Hematopoietic multipotent progenitor cell treated with erythropoietin and hydrocortisone succinate and interleukin-3 and kit ligand, for 8 days (in vitro differentiated cells): ENCODE measurements at places on chromosomes 3 and 15.

DNA sequence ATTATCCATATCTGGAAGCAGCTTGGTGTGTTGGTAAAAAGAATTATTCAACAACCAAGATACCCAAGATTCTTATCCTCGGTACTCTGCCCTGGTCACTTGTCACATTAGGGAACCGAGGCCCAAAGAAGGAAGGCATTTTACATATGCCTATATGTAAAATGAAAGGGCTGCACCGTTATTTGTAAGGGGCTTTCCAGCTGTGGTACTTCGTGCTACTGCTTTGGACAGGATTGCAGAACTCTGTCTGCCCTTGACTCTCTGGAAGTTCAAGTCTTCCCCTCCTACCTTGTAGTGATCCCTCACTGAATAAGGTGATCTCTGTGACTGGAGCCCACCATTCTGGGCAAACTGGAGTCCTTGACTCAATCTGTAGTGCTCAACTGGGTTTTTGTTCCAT lies 198.9 kb upstream of the TOPAZ1 start:
- DNase-seq = no peak

- DNase-seq = no peak
These were observed 17.6 kb downstream of the GALK2 start for GRCh38 chr15:49187549-49188245.

GRCh38 chr3:178545337-178545736 lies 9.1 kb downstream of the KCNMB2 start:
- DNase-seq = no peak

DNA sequence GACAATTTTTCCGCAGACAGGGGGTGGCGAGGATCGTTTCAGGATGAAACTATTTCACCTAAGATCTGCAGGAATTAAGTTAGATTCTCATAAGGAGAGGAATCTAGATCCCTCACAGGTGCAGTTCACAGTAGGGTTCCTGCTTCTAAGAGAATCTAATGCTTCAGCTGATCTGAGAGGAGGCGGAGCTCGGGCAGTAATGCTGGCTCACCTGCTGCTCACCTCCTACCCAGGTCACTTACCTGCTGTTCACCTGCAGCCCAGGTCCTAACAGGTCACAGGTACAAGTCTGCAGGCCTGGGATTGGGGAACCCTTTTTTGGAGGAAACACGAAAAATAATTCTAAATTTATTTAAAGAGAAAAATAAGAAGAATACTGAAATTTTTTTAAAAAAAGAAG lies 406.8 kb downstream of the MCTP2 start:
- no peak for DNase-seq

DNA sequence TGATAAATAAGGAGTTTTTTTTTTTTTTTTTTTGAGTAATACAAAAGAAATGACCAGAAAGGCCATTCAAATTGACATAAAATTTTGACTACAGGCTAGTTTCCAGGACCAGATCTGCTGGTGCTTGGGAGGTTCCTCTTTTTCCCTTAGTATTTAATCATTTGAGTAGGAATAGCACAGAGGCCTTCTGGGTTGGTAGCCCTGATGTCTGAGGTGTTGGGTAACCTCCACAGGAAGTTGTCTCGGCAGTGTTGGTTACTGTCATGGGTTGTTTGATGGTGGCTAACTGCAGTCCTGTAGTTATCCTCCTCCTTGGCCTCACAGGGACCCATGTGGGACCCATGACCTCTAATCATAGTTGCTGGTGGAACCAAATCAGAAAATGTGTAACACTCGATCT lies 91.1 kb downstream of the USP13 start:
- DNase-seq = no peak

- DNase-seq = no peak
These were observed 101.2 kb upstream of the RGMA start for GRCh38 chr15:93190238-93190637.

DNA sequence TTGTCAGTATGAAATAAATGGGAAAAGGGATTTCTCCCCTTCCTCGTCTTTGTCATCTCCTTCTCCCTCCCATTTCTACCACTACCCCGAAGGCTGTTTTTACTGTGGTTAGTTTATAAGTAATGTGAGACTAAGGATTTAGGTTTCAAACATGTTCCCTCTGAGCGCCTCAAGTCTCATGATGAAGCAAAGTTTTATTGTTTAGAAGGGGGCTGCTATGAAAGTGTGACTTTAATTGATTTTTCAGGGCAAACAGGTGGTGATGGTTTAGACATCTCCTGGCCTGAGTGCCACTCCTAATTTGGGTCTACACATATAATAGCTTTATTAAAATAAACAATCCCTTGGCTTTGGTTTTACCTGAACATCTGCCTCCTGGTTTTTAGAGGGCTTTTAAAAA lies 185.5 kb downstream of the MCTP2 start:
- no peak for DNase-seq

- DNase-seq = no peak
These were observed 41.1 kb upstream of the MYZAP start for GRCh38 chr15:57550640-57551039.

GRCh38 chr15:38781196-38781595 lies 216.6 kb upstream of the RASGRP1 start:
- no peak for DNase-seq

- no peak for DNase-seq
These were observed 124.1 kb upstream of the HES1 start for GRCh38 chr3:194011807-194012206.

DNA sequence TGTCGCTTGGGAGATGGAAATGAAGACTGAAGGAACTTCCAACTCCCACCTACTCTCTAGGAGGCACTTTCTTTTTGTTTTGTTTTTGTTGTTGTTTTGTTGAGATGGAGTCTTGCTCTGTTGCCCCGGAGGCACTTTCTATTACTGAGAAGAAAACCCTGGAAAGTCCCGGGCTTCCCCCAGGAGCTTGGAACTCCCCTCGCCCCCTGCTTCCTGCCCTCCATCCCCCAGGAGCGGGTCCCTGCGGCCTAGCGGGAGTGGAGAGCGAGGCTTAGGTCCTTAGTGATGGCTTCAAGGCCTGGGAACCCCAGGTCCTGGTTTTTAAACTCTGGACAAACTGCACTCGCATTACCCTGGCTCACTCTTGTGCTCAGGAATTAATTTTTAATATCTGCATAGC lies 195.7 kb downstream of the OCA2 start:
- DNase-seq = no peak

DNA sequence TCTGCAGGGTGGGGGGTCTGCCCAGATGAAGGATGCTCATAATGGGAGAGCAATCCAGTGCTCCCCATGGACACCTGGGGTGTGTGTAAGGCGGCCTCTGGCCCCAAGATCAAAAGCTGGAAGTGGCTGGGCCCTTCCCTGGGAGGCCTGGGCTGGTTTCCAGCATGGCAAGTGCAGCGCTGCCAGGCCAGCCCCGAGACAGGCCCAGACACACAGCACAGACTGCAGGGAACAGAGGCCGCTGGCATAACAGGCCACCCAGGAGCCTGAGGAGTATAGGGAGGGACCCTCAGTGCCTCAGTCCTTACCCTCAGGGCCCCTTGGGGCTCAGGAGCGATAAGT lies 10.0 kb downstream of the ITPKA start:
- no peak for DNase-seq

DNA sequence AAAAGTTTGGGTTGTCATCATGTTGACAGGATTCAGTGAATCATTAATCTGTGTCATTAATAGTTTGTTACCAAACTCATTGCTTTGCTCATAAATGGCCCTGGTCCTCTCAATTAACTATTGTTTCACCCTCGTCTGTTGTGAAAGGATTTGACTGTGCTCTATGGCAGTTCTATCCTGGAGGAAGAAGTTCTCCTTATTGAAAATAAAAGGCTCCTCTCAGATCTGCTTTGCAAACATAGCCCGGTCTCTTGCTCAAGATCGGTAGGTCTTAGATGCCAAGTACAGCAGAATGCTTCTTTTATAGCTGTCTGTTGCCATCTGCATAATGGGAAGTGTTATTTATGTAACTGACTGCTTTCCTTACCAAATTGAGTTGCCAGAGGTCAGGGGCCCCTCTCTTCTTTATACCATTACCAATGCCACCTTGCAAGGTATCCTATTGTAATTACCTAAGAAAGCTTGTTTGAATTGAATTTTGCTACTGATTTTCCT lies 146.5 kb downstream of the EBLN2 start:
- no peak for DNase-seq

- DNase-seq = no peak
These were observed 39.9 kb downstream of the PLCH1 start for GRCh38 chr3:155704771-155705559.

- DNase-seq = no peak
These were observed 4.6 kb upstream of the SKIL start for GRCh38 chr3:170352936-170353335.

DNA sequence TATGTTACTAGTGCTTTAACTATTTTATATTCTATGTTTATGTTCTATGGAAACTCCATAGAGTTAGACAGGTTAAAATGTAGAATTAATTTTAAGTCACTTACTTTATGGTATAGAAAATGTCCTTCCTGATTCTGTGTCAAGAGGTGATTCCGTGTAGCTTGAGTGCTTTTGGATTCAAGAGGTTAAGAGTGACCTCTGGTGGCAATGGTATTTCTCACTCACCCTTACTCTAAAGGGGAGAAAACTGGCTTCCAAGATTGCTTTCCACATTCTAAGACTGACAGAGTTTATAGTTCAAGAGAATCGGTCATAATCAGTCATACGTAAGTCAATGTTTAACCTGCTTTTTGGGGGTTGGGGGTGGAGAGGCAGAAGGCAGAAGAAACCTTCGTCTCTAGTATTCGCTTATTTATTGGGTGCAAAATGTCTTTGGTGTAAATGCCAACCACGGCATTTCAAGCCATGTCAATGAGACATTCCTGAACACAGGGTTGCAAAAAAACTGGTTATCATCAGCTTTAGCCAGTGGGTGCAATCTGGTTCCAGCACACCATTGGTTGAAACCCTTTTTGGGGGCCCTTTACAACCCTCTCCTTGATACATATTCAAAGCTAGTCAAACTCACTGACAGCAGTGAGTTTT lies 92.0 kb upstream of the VGLL3 start:
- peak; percentile 70 for DNase-seq

DNA sequence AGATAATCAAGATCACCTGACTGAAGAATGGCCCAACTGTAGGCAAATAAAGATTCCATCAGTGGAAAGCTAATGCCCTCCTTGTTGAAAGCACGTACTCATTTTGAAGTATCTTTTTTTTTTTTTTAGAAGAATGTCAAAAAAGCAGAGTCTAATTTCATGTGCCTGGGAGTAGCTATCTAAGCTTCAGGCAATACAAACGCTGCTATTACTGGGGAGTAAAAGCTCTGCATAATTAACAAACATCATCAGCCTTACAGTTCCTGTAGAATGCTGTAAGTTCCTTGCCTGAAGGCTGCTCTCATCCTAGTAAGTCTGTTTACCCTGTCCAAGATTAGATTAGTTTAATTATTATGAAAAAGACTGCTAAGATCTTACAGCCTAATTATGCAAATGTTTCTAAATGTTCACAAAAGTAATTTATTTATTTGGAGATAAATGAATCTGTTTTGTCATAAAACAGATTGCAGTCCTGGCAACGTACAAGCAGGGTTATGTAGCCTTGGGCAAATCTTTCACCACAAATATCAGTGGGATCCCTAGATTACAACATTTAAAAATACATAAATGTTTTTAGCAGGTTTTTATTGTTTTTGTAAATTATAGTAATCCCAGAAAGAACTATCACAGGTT lies 451.3 kb upstream of the AGTR1 start:
- DNase-seq = no peak

DNA sequence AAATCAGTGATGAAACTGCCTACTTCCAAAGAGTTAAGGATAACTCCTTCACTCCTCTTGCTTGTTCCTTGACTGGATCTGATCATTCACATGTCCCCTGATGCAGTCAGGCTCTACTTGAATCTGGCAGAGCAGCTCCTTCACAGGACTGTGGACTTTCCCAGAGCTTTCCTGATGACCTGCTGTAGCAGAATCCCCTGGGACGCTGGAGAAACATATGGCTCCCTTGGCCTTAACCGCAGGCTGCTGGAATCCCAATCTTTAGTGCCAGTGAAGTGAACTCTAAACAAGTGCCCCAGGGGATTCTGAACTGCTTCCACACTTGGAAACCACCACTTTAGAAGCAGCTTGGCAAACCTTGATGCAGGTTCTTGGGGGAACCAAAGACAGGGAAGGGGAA lies 217.8 kb downstream of the CHST2 start:
- DNase-seq = no peak
